BJ (cell line): ENCODE measurements at places on chromosomes 11 and 22. TPM values are rescaled to one million over a fixed set of nuclear protein-coding genes. Genes with fewer than 3 reads are reported as not detected.

DNA sequence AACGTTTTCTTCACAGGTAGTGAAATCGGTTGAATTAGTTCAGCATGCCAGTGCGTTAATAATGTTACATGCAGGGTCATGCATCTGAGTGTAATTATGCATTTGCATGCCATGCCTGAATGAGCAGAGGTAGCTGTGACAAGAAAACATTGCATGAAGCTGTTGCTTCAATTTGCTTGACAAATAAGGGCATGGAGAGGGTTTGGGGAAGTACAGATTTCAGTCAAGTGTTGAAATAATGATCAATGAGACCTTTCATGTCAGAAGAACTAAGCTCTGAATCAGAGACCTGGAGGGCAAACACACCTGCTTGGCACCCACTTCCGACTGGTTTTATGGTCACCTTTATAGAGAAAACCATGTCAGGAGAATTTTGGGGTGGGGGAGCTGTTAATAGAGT is 221.4 kb downstream of the DBX1 start:
- no peak for DNase-seq

IMMP1L gene
- 8.0 and 19.0 TPM in 2 replicates for polyA plus RNA-seq

GRCh38 chr11:106457727-106458126 is 380.3 kb downstream of the AASDHPPT start:
- DNase-seq = peak; percentile 45

DNA sequence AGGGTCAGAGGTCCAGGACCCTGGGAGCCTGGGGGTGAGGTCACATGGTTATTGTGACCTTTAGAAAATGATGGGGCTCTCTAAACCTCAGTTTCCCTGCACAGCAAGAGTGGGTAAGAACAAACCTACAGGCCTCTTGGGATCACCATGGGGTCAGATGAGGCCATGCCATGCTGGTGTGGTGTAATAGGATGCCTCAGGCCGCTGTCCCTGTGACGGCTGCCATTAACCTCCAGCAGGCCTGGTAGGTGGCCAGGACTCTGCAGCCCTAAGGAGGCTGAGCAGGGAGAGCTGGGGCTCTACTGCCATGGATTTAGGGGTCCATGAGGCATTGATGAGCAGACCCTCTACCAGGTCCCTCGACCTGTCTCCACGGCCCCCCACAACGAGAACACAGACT is 265.5 kb downstream of the CTTN start:
- no peak for DNase-seq

DNA sequence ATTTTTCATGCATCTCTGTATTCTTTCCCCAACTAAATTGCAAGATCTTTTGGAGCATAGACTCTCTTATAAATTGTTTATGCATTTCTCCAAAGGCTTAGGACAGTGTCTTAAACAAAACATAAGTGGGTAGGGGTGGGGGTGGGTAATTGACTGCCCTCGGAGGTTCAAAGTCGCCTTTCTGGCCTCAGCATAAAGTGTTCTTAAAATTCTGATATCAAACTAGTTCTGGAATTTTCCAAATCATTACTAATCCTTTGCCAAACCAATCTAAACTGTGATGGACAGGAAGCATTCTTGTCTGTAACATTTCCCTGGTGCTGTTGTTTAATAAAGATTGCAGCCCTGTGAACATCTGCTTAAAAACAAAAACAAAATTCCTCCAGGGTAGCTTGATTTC is 61.8 kb upstream of the FAT3 start:
- no peak for DNase-seq

GRCh38 chr11:17653611-17654010 is 65.8 kb upstream of the MYOD1 start:
- DNase-seq = no peak

TBX10 gene
- polyA plus RNA-seq = not detected in 2 replicates

DNA sequence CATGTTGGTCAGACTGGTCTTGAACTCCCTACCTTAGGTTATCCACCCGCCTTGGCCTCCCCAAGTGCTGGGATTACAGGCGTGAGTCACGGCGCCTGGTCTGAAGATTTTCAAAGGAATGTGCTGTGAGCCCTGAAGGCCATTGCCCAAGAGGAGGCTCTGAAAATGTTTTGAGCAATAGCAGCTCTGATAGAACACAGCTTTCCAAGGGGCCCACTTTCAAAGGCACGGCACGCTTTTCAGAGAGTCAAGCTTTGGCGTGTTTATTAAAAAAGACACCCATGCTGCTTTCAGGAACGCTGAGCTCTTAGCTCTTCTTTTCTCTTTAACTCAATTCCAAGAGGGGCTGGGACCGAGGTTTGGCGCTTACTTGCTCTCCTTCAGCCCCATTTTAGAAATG is 73.8 kb upstream of the CDON start:
- peak; percentile 87 for DNase-seq

DNA sequence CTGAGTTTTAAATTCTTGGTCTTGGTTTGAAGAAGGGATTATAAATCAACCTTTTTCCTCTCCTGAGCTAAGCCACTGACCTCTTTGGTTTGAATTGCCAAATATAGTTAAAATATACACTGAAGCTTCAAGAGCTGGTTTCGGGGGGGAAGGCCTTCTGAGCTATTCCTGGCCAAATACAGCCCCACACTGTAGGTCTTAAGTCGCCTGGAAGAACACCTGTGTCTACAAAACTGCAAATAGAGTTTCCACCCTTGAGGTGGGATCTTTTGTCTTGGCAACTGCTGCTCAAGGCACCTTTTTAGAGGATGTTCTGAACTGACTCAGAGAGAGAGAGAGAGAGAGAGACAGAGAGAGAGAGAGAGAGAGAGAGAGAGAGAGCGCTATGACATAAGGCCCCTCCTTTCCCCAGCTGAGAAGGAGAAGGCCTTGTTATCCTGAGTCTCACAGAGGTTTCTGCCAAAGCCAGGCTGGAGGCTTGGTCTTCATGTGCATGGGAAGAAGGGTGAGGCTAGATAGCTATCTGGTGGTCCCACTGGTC is 5.5 kb downstream of the ADM start:
- no peak for DNase-seq

- no peak for DNase-seq
Measured at GRCh38 chr22:38075105-38075825, 8.7 kb downstream of the SLC16A8 start.

MS4A12 gene
- 0.10 TPM in 1 of 2 replicates, not detected in the other for polyA plus RNA-seq

TMEM86A gene
- 0.48 and 0.71 TPM in 2 replicates for polyA plus RNA-seq

XRRA1 gene
- polyA plus RNA-seq = 6.4 and 6.8 TPM in 2 replicates

DNA sequence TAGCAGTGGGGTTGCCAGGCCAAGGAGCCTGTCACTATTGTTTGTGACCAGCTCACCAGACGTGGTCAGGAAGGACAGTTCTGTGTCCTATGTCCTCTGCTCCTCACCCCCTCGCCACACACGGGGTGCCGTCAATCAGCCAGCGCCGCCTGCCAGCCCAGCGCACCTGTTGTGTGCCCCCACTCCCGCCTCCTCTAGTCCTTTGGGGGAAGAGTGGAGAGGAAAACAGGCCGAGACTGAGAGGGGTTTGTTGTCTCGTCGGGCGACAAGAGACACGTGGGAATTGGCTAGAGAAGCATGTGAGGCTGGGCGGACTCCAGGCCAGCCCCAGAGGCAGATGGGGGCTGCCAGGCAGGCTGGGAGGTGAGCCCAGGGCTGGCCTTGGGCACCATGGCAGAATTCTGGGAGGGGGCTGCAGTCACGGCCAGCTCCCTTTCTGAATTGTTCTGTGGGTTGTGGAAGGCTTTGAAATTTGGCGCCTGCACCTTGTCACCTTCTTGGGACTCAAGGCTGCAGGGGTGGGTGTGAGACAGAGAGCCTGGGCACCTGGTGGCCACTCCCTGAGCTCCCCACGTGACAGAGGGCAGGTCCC is 3.1 kb upstream of the KCNQ1OT1 start:
- no peak for DNase-seq

- DNase-seq = no peak
Measured at GRCh38 chr11:15910761-15911160, 445.6 kb downstream of the SOX6 start.

DNA sequence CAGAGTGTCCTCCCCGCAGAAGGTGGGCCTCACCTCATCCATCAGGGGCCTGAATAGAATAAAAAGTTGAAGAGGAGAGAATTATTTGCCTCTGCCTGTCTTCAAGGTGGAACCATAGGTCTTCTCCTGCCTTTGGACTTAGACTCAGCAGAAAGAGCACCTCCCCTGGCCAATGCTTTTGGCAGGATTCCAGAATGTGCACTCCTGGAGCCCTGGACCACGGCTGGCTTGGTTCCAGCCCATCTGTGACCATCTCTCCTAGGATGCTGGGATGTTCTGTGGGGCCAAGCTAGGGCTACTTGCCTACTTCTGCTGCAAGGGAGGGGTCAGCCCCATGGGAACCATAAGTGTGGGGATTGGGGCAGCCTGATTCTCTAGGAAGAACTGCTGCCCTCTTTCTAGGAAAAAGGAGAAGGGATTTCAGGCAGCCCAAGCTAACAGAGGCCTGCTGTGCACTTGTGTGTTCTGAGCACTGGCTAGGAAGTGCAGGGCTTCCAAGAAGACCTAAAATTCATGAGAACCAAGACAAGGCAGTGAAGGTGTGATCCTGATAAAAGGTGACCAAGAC is 32.2 kb upstream of the SHANK2 start:
- DNase-seq = no peak

DNA sequence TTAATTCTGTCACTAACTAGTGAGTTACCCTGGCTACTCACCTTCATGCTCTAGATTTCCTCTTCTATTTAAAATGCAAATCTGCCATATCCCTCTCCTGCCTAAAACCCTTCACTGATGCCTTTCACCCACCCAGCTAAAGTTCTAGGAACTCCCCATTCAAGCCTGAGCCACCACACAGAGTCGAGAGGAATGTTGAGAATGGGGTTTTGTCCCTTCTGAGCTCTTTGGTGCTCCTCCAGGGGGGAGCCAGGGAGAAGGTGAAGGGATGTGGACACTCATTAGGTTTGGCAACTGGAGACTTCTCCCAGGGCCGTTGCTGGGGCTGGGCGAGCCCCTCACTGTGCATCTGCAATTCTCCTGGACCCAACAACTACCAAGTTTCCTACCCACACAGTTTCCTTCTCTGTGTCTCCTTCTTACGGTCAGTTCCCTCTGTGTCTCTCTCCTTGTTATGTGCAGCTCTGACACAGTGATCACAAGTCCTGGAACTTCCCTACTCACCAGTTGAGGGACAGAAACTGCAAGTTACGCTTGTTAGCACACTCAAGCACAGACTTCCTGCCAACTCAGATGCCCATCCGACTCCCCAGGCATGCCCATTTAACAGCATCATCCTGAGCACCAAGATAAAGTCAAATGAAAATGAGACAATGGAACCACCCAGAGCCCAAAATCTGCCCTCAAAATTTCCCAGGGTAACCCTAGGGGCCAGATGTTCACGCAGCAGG is 6.5 kb upstream of the IL10RA start:
- DNase-seq = no peak

- no peak for DNase-seq
Measured at GRCh38 chr11:34787348-34787747, 128.8 kb downstream of the APIP start.

CATSPER1 gene
- polyA plus RNA-seq = 0.56 and 0.69 TPM in 2 replicates

GATD1 gene
- polyA plus RNA-seq = 14.5 and 37.9 TPM in 2 replicates

DNA sequence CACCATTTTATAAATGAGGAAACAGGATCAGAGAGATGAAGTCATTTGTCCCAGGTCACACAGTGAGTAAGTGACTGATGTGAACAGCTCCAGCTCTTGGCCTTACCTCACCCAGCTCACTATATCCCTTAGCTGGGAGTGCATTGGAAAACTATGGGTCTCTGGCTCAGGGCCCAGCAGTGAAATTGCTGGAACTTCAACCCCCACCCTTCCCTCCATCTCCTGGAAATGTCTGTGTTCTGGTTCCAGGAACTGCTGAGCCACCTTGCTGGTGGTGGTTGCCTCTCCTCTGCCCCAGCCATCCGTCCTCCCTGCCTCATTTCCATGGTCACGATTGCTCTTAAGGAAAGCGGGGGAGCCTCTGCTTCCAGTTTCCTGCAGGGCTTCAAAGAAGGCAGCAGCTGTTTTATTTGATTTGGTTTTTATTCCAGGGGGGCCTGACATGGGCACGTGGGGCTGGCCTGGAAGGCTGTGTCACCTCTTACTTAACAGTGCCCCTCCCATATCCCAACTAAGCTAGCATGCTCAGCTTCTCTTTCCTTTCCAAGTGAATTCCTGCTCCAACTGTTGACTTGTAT is 46.2 kb upstream of the CSTF3 start:
- no peak for DNase-seq

GRCh38 chr22:39185601-39186012 is 33.1 kb upstream of the CBX7 start:
- DNase-seq = peak; percentile 33

ANO5 gene
- polyA plus RNA-seq = not detected in 2 replicates
